ENCODE measurements at places on chromosomes 16 and 17.

DNA sequence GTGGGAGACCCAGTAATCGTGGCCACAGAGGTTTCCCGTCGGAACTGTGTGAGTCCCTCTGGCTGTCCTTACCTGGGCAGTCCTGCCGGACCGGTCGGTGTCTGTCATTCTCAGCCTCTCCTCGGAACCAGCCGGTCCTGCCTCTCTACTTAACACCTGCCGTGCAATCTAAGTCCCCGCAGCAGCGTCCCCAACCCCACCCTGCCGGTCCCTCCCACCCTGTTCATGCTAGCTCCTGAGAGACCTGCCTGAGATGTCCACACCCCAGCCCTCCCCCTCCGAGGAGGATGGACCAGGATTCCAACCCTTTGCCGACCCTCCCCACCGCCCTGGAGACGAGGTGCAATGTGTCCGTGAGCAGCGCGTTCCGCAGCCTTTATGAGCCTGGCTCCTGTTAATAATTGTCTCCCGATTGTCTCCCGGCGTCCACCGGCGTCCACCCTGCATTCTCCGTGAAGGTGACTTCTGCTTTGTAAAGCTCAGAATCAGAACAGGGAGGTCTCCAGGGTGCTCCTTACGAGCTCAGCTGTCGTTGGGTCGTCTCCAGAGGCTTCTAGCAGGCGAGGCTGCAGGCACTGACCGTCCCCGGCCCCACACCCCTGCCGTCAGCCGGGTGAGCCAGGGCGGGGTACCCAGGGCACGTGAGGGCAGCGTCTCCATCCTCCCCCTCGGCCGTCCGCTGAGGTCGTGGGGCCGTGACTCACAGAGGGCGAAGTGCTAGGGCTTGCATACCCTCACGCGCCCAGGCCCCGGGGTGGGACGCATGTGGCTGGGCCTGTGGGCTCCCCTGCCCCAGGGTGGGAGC lies 10.1 kb downstream of the METRNL start:
- DNase-seq: no peak

DNA sequence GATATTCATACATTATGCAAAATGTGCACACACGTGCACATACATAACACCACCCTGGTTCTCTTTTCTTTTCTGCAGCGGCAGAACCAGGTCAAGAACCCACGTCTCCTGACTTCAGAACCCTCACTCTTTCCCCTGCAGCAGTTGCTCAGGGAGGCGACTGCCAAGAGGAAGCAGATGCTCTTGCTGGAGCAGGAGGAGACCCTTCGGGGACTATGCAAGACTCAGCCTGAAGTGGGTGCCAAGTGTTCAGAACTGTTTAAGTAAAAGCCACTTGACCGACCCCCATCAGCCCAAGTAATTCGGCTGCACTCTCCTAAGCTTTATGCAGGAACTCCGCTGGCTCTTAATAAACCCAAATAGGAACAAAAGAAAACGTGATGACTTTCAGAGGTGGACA lies 193.8 kb downstream of the SLC39A11 start:
- DNase-seq: no peak

DNA sequence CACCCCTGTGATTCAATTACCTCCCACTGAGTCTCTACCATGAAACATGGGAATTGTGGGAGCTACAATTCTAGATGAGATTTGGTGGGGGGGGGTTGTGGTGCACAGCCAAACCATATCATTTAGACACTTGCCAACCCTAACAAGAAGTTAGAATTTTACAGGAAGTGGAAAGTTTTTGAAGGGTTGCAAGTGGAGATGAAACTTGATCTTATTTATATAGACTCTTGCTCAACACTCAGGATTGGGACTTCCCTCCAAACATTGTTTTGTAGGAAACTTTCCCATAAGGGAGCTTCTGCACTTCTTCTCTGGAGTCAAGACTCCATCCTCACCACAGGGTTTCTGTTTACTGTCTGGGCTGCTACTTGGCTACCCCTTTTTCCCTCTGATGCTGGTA lies 266.7 kb upstream of the CDH11 start:
- DNase-seq: no peak

GRCh38 chr17:79620207-79621038 lies 9.6 kb upstream of the RBFOX3 start:
- DNase-seq: no peak

GRCh38 chr17:2406271-2406902 lies 5.5 kb upstream of the MNT start:
- no peak for DNase-seq

GRCh38 chr17:43584666-43585102 lies 38.5 kb upstream of the ETV4 start:
- DNase-seq: no peak

GRCh38 chr17:67324330-67324729 lies 42.0 kb downstream of the PSMD12 start:
- DNase-seq: no peak

- DNase-seq: no peak
Observed at GRCh38 chr16:69831212-69832123, 69.3 kb downstream of the WWP2 start.

Data from NCI-H774 (cell line).